ENCODE measurements at places on chromosomes 12 and 14. TPM values are rescaled to one million over a fixed set of nuclear protein-coding genes. Genes with fewer than 3 reads are reported as not detected.

DNA sequence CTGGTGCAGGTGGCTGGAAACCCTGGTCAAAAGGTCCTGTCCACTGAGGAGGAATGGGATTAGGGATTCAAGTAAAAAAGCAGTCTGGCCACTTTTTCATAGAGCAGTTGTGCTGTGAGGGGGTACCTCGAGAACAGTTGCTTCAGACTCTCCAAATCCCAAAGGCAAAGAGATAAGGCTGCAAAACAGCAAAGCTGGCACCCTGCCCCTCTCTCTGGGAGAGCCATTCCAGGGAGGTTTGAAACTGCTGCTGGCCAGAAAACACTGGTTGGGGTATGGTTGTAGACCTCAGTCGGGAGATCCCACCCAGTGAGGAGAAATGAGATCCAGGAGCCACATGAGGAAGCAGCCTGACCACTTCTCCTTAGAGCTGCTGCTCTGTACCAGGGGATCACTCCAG is 137.3 kb downstream of the CEP83 start:
- no peak for DNase-seq

DNA sequence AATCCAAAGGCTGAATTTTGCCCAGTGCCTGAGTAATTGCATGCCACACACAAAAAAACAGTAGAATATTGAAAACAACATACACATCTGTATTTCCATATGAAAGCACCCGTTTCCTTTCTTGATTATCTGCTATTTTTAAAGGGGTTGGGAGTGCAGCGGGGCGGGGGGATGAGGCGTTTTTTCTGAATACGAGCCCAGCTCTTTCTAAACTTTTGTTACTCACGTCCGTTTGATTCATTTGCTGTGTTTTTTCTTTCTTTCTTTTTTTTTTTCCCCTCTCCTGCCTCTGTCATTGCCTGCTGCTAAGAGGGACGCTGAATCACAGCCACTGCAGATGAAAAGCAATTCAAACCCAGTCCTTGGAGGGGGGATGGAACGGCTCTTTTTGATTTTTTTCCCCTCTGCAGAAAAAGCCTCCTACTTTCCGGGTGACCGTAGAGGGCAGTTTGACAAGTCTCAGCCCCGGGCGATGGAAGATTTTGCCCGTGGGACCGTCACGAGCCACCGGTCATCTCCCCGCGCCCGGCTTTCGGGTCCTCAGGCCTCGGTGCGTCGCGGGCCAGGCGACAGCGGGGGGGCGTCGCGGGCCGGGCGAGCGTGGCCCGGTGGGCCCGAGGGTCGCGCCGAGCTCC is 572 bp upstream of the RASSF8 start:
- DNase-seq: no peak

DNA sequence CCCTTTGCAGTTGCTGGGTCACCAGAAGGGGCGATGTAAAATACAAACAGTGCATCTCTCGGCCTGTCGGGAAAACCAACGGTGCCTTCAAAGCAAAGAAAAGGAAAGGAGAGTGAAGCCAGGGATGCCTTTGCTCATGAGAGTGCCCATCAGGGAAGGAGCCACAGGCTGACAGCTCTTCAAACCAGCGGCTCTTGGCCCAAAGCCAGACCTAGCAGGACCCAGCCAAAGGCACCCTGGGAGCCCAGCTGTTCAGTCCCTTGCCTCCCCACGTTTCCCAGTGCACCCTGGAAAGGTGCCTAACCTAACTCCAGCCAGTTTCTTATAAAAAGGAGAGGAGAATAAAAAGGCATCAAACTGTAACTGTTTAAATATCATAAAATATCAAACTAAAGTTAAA is 29.2 kb downstream of the PRMT8 start:
- DNase-seq: no peak

DNA sequence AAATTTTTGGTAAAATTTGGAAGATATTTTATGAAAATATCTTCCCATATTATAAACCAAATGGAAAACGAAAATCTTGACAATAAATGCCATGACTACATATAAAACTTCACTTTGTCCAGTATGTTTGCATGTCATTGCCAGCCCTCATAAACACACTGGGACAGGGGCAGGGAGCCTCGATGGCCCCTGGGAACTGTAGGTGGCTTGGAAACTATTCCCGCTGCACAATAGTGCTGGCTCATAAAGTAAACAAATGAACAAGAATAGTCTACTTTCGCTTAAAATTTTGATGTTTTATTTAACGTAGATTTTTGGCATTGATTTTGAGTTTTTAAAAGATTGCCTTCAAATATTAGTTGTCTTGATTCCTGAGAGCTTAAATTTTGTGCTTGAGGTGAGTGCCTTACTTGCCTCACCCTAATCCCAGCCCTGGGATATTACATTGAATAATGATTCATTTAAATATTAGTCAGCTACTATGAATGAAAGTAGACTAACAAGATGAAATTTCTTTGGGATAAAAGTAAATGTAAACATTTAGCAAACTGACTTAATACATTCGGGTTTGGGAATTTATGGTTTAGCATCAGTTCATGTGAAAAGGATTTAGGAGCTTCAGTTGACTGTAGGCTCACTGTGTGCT is 74.0 kb upstream of the PKP2 start:
- DNase-seq: no peak

GRCh38 chr14:32102152-32102787 is 25.2 kb downstream of the ARHGAP5 start:
- DNase-seq: no peak

- no peak for DNase-seq
These were observed 116.3 kb downstream of the ZFP36L1 start for GRCh38 chr14:68676511-68676943.

- no peak for DNase-seq
These were observed 107.8 kb downstream of the VCPKMT start for GRCh38 chr14:50008562-50008961.

The LRP1-AS gene
- total RNA-seq: not detected

The OTOGL gene
- total RNA-seq: 0.03 TPM

The GPR135 gene
- 1.4 TPM for total RNA-seq

The TSHR gene
- 0.15 TPM for total RNA-seq

The OTX2 gene
- not detected for total RNA-seq

The CHGA gene
- total RNA-seq: 0.20 TPM

The MTERF2 gene
- 10.6 TPM for total RNA-seq

The FRMD6 gene
- 5.6 TPM for total RNA-seq

The JPH4 gene
- 0.10 TPM for total RNA-seq

The PIWIL1 gene
- total RNA-seq: not detected

The BHLHE41 gene
- total RNA-seq: 1.9 TPM
